ENCODE measurements at places on chromosomes 11 and 22.

DNA sequence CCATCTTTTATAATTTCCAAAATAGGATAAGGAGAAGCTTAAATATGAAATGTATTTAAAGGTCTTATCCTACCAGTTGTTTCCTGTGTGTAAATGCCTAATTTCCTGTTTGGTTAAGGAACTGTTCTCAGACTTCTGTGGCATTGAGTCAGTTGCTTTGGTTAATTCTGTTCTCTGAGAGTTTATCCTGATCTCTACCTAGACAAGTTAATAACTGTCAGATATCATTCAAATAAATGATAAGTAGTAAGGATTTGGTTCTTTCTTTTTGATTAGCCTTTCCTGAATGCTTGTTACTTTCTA lies 39.5 kb downstream of the CTNND1 start:
- DNase-seq: no peak

DNA sequence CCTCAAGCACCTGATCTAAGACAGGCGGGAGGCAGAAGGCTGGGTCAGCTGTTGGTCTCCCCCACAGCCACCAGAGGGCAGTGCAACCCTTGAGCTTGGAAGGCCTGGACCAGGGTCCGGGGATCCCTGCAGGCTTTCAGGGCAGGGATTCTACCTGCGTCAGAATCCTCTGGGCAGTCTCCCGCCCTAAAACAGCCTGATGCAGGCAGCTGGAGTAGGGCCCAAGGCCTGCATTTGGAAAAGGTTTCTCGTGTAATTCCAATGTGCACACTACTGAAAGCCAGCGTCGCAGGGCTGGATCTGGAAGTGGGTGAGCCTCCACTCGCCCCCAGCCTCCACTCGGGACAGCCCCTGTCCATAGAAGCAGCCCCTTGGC lies 31.8 kb downstream of the BID start:
- peak; percentile 54 for DNase-seq

DNA sequence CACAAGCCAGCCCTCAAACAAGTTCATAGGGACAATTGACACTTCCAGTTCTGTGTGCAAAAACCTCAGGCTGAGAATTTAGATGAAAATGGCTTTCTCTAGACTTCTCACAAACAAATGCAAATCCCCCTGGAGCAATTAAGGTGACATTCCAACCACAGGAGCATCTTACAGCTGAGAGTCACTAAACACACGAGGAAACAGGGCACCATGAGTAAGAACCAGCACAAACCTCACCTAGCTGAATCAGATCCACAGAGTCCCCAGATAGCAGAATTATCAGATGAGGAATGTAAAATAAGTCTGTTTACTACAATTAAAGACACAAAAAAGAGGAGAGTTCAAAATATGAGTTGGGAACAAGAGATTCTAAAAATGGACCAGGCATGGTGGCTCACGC lies 51.5 kb downstream of the RTL6 start:
- DNase-seq: no peak

DNA sequence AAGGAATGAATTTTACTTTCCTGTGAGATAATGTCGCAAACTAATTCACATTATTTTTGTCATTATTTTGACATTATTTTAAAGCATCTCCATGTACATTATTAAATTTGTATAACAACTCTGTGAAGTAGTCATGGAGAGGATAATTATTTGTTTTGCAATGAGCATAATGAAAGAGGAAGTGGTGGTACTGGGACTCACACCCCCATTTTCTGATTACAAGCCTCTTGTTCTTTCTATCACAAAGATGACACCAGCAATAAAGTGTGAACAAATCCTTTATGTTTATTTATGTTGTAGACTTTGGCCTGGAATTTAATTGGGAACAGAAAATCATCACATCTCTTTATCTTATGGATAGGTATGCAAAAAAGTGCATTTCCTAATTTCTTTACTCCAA lies 522.6 kb downstream of the TMEM135 start:
- no peak for DNase-seq

DNA sequence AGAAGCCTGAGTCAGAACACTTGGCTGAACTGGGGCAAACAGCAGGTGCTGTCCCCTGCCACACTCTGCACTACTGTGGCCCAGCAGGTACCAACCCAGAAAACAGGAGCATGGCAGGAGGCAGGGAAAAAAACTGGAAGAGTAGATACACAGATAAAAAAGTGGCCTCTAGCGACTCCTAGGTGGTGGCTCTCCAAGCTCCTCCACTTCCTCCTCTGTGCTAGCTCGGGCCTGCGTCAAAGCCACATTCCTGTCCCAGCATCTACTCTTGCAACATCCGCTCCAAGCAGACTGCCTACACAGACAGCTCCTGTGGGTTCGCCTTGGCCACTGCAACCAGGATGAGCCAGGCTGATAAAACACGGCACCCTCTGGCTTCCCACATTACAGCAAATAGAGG lies 6.9 kb downstream of the OR8B12 start:
- DNase-seq: no peak

- DNase-seq: no peak
Measured at GRCh38 chr11:68506908-68507307, 46.4 kb downstream of the PPP6R3 start.

Measured in mesothelial cell of epicardium (in vitro differentiated cells).